Mammary epithelial cell (primary cell): ENCODE measurements at places on chromosomes 3 and 15. TPM values are rescaled to one million over a fixed set of nuclear protein-coding genes. Genes with fewer than 3 reads are reported as not detected.

Gene LEO1
- polyA plus RNA-seq: 7.3 TPM

GRCh38 chr15:59410391-59410896 is 27.5 kb upstream of the FAM81A start:
- no peak for DNase-seq

GRCh38 chr3:141115789-141116541 is 64.8 kb downstream of the SPSB4 start:
- DNase-seq: no peak

GRCh38 chr3:64789111-64789510 is 101.3 kb upstream of the ADAMTS9 start:
- DNase-seq: no peak

DNA sequence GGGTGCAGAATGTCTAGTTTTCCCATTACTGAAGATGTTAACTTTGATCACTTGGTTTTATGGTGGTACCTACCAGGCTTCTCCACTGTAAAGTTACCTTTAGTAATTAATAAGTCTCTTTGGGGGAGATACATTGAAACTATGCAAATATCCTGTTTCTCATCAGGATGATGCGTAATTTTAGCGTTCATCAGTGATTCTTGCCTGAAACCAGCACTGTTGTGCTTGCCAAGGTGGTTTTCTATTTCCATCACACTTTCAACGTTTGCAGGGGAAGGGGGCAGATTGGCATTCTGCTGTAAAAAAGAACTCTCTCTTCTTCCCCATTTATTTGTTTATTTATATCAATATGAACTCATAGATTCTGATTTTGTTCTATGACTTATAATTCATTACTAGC is 61.0 kb downstream of the SSR3 start:
- DNase-seq: no peak
